ENCODE measurements at places on chromosomes 3 and 15.

DNA sequence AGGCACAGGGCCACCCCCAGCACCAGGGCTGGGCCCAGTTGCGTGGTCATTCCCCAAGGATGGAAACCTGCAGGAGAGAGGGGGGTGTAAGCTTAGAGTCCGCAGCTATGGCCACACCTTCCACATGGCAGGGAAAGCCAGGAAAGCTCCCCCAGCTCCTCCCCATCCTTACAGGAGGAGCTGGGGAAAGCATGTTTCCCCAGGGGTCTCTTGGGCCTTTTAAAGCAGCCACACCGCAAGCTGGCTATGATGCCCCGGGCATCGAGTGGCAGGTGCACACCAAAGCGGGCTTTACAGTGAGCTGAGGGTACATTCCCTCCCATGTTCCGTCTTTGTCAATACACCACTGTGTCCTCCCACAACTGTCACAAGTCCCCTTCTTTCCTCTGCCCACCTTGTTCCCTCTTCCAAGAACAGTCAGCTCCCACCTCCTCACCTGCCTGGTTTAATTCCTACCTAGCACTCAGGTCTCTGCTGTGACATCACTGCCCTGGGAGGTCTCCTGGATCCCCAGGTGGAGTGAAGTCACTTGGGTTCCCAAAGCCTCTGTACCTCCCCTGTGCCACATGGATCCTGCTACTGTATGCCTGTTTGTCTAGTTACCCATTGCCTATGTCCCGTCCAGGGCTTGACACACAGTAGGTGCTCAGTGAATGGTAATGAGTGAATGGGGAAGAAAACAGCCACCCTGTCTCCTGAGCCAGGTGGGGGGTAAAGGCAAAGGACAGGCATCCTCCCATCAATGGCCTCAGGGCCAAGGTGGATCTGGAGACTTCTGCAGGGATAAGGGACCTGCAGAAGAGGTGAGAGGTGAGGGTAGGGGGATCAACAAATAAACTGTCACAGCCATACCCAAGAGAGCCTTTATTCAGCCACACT lies 3.4 kb downstream of the HYAL3 start:
- DNase-seq: no peak

DNA sequence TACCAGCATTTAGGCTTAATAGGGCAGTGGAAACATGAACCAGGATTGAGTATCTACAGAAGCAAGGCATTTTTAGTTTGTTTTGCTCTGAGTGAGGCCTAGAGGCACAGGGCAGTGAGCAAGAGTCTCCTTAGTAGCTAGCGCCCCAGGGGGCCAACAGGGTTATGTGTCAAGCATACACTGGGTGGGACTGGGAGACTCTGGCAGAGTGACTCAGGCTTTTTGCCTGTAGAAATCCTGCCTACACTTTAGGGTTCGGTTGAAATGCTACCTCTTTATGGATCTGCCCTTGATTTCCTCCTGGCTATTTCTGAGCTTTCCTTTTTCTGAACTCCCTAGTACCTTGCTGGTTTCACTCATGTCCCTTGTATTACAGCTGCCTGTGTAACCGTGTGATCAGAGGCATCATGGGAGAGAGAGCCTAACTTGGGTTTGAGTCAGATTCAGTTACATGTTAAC lies 72.2 kb downstream of the TOP2B start:
- DNase-seq: no peak

GRCh38 chr3:192422321-192422996 lies 304.9 kb downstream of the FGF12 start:
- no peak for DNase-seq

DNA sequence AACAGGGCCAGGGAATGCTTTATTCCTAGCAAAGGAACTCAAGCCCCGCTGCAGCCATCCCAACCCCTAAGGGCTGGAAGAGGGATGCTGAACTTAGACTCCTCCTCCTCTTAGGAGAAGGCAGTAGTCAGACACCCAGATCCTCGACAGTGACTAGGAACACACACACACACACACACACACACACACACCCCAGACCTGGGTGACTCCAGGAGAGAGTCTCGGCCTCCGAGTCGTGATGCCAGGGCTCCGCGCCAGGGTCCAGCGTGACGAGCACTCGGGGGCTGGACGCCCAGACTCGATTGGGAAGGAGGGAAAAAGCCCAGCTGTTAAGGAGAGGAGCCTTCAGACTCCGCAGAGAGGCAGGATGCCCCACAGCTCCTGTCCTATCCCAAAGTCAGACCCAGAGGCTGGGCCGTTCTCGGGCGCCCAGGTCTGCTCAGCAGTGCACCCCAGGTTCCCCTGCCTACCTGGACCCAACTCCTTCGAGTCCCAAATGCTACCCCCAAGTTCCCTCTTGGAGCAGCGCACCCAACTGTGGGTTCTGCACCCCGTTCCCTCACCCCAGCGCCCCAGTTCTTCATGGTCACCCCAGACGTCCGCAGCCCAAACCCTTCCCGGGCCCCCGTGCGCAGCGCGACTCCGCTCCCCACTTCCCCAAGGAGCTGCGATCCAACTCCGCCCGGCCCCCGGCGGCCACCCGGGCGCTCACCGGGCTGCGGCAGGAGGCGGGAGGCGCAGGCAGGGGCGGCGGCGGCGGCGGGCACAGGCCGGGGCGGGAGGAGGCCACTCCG lies 421 bp downstream of the BMF start:
- DNase-seq: no peak

GRCh38 chr3:172931746-172932285 lies 181.3 kb downstream of the ECT2 start:
- DNase-seq: no peak

DNA sequence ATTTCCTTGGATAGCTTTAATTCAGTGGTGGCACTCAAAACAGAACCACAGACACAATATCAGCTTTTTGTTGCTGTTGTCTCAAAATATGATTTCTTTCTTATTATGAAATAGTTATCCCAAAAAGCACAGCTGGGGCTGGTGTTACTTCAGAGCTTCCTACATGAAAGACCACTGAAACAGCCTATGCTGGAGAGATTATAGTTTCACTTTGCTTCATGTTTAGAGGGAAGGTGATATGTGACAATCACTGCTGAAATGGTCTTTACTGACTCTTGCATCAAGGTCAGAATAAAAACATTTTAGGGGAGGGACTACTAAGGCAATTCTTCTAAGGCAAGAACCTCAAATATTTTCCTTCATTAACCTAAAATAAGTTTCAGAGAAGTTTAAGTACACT lies 190.7 kb downstream of the TNIK start:
- DNase-seq: no peak

DNA sequence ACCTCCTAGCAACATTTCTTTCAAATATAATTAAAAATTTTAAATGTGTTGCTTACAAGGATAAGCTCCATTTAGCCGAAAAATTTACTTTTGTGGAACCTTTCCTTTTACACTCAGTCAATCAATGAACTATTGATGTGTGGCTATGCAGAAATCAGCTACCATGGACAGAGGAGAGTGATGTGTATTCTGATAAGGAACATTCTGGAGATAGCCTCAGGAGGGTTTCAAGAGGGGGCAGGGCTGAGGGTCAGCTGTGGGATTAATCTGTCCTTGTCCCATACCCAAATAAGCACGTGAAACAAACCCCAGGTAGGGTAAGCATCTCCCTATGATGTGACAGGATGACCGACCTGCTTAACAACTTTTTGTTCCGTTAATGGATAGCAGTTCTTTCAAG lies 192.6 kb upstream of the PROK2 start:
- DNase-seq: no peak

DNA sequence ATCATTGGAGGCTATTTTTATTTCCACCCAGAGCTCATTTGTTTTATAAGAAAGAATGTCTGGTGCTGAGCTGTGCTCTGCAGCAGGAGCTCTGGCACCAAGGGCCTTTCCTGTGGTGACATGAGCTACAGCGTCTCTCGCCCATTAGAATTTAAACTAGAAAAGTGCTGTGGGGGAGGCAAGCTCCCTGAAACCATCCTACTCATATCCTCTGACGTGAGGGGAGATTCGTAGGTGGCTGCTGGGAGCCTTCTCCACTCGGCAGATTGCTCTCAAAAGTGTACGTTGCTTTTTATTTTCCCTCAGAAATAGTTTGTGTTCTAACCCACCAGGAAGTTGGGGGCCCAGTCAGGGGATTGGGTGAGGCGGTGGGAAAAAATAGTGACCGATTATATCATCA lies 76.3 kb upstream of the ARHGEF3 start:
- DNase-seq: peak; percentile 45

- no peak for DNase-seq
These were observed 4.3 kb upstream of the MTFMT start for GRCh38 chr15:65033659-65034269.

- DNase-seq: no peak
These were observed 92.7 kb upstream of the GOLGA8J start for GRCh38 chr15:29990035-29990434.

- no peak for DNase-seq
These were observed 452.6 kb downstream of the ZPLD1 start for GRCh38 chr3:102887431-102887830.

DNA sequence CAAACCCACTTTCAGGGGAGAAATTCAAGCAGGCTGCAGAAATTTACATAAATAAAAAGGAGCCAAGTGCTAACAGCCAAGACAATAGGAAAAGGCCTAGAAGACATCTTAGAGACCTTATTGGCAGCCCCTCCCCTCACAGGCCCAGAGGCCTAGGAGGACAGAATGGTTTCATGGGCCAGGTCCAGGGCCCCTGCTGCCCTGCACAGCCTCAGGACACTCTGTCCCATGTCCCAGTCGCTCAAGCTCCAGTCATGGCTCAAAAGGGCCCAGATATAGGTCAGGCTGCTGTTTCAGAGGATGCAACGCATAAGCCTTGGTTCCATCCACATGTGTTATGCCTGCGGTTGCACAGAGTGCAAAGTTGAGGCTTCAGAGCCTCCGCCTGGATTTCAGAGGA lies 55.8 kb downstream of the SLC41A3 start:
- DNase-seq: no peak

- DNase-seq: no peak
These were observed 26.0 kb downstream of the SORD start for GRCh38 chr15:45048794-45049631.

GRCh38 chr3:154274348-154274747 lies 49.9 kb downstream of the DHX36 start:
- DNase-seq: no peak

DNA sequence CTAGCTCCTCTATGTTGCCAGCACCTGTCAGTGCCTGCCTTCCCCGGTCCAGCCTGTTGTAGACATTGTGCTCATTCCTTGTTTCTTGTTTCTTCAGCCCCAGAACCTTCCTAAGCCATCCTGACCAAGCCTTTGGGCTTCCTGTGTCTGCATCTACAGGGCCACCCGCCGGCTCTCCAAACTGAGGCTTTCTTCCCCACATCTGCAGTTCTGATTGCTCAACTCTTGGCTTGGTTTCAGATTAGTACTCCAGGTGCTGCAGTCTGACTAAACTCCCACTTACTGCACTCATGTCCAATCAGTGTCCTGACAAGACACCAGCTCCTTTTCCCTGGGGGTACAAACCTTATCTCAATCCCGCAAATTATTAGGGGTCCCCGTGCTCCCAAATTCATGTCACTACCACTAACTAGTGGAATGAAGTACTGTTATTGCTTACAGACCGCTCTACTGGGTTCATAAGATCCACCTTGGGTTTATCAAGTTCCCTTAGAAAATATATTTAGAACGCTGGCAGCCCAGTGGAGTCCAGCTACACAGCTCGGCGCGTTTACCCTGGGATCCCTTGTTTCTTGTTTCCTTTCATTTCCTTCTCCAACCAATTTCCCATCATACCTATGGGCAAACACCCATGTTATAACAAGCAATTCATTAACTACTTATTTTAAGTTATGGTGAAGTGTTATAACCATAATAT lies 114.2 kb upstream of the TJP1 start:
- no peak for DNase-seq

GRCh38 chr3:5009506-5010109 lies 30.4 kb downstream of the BHLHE40 start:
- no peak for DNase-seq

DNA sequence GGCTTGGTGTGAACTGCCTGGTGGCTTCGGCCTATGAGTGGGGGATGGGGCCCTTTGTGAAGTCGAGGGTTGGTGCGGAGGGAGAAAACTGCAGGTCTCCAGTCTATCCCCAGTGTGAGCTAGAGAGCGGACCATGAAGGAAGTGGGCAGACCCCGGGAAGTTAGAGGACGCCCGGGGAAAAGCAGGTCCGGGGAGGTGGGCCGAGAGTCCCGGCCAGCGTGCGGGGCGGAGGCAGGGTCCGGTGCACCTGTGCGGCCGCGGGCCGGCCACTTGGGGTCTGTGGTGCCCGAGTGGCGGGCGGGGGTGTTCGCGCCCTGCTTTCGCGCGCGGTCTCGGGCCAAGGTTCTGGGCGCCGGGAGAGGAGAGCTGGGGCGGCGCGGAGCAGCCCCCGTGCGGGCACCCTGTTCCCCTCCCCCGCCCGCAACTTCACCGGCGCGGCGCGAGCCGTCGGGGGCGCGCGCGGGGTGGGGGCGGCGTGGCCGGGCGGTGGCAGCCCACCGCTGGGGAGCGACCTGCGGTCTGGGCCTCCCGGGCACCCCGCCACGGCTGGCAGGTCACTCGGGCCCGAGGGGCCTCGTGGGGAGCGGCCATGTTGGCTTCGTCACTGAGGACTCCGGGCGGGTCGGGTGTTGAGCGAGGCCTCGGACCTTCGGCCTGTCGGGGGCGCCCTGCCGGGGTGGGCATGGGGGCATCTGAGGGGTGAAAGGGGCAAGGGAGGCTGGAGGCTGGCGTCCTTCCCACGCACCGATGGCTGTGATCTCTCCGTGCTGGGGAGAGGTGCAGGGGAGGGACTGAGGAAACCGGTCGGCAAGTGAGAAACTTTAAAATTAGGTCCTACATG lies 4.8 kb downstream of the UBE2E1 start:
- peak; percentile 9 for DNase-seq

DNA sequence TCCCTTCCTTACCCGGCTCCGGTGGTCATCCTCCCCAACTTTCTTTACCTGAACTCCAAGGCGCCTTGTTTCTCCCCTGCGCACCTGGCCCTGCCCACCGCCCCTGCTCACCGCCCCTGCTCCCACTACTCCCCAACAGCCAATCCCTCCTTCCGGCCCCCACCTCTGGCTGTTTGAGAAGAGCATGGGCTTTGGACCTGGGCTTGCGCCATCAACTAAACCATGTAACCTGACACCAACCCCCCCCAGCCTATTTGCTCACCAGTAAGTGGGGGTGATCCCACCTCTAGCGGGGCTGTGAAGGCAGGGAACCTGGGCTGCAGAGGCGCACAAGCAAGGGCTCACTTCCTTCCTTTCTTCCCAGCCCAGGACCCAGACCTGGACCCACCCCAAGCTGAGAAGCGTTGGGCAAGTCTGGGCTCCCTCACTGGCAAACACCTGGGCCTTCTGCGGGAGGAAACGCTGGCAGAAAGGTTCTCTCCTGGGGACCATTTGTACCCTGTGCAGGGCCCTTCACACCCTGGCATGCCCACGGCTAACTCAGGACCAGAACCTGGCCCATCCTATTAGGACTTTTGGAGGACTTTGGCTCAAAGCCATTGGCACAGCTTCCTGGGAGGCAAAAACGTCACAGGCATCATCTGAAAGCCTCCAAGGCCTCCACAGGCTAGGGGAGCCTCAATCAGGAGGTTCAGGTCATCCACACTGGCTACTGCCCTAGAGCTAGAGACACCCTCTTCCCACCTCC lies at the start of gene PLXNB1:
PLXNB1 (minus strand) TSS at position 127 of the 748 bp plus-strand sequence. CDS start 5,475 bp downstream, outside the sequence.
- no peak for DNase-seq
